Bronchial epithelial cell (primary cell): ENCODE measurements at places on chromosomes 11 and 22. TPM values are rescaled to one million over a fixed set of nuclear protein-coding genes. Genes with fewer than 3 reads are reported as not detected.

The DDTL gene
- total RNA-seq, result under 0.01 and 1.2 TPM in 2 replicates

The MPEG1 gene
- not detected in 2 replicates for total RNA-seq

The POU2AF2 gene
- not detected in 2 replicates for total RNA-seq

The DSCAML1 gene
- under 0.01 TPM in 1 of 2 replicates, not detected in the other for total RNA-seq

The RAB36 gene
- total RNA-seq, result 0.26 and 0.77 TPM in 2 replicates
